ENCODE measurements at places on chromosomes 4 and X. TPM values are rescaled to one million over a fixed set of nuclear protein-coding genes. Genes with fewer than 3 reads are reported as not detected.
A peak's percentile ranks its signal among the peaks of the same experiment; 100 is the strongest.

GRCh38 chr4:121098266-121098665, 25.9 kb upstream of the NDNF start:
- no peak for DNase-seq

SPATA4 gene
- total RNA-seq = not detected

DNA sequence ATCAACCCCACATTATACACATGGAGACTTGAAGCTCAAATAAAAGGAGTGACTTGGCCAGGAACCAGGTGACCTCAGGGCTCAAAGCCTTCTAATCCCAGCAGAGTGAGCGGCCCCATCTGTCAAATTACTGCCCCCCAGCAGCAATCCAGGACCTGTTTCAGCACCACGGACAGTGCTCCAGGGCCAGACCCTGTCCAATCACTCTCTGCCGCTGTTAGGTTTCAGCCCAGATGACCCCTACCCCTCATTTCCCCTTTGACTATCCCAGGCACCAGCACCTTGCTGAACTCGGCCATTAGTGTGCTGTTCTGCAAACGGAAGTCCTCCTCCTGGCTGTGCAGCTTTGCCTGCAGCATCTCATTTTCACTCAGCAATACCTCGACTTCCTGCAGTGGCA, 5.1 kb downstream of the GRIPAP1 start:
- no peak for DNase-seq

DNA sequence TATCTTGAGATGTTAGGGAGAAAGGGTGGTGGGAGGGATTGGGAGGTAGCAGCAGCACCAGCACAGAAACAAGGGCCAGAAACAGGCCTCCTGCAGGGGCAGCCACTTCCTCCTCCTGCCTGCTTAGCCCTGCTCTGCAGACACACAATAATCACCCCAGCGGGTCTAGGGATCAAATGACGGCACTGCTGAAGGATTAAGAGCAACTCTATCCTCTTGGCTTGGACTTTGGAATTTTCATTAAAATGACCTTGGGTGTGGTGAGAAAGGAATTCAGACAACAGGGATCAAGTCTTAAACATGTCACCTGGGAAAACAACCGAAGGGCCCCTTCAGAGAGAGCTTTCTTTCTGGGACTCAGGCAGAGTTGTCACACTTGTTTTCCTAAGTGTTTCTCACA, 353.4 kb downstream of the SPRY1 start:
- DNase-seq = no peak

GRCh38 chrX:17597836-17598439, 139.4 kb upstream of the SCML1 start:
- no peak for DNase-seq

DNA sequence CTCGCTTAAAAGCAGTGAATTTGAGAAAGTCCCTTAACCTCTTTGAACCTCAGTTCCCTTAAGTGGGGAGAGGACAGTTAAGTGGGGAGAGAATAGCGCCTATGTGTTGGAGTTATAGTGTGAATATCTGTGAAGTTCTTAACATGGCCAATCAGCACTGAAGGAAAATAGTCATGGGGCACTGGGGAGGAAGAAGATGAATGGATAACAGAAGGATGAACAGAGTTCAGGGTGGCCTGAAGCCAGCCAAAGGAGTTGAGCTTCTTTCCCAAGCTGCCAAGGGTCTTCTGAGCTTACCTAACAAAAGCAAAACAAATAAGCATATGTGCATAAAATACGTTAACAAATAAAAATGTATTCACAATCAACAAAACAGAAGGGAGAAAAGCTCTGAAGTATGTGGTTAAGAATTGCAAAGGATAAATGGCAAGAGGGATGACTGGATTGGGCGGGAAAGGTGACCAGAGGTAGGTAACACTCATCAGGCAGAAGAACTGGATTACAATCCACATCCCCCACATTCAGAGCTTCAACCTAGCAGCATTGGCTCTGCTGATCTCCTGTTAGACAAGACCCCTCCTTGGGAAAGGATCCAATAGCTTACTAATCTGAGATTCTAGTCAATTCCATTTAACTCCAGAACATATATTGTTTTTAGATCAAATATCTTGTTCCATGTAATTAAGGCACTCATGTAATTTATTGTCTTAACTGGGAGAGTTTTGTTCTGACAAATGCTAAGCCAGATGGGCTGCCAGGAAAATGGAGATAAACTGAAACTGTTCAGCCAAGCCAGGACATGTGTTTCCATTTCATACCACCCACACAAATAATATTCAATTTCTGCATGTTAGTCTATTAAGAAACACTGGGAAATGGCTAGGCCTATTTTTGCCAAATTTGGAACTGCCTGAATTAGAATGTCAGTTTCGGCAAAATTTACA, 221.2 kb downstream of the LDB2 start:
- no peak for DNase-seq

IGBP1 gene
- total RNA-seq = 66.2 TPM

MID2 gene
- total RNA-seq = 20.0 TPM

GRCh38 chrX:40086569-40087335, 11.0 kb downstream of the BCOR start:
- no peak for DNase-seq

DNA sequence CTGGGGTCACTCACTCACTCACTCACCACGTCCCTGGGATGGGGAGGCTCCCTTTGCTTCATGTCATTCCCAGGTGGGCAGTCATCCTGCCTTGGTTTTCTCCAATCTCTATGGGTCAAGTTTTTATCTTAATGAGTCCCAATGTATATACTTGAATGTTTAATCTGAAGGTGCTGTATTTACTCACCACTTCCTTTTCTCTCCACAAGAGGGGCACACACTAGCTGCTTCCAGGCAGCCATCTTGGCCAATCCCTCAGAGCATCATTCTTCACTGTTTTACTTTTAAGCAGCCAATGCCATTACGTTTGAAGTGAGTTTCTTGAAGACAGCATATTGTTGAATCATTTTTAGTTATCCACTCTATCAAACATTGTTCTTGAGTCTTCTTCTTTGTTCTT, 153.4 kb upstream of the ARSJ start:
- no peak for DNase-seq

GRCh38 chr4:892780-893179, 39.3 kb downstream of the GAK start:
- no peak for DNase-seq

DNA sequence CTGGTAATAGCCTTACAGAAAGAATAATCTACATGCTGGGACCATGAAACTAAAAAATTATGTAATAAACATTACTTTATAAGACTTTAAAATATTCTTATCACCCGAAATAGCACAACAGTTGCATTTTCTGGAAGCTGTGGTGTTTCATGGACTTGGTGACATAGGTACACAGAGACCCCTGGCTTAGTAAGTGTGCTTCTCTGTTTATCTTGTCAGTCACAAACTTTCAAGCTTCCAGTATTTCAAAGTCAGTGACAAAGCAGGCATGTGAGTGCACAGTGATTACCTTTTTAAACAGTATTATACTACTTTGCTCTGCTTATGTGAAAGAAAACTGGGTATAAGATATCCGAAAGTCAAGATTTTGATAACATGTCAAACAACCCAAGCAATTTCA, 84.3 kb downstream of the PAPSS1 start:
- DNase-seq = no peak

DNA sequence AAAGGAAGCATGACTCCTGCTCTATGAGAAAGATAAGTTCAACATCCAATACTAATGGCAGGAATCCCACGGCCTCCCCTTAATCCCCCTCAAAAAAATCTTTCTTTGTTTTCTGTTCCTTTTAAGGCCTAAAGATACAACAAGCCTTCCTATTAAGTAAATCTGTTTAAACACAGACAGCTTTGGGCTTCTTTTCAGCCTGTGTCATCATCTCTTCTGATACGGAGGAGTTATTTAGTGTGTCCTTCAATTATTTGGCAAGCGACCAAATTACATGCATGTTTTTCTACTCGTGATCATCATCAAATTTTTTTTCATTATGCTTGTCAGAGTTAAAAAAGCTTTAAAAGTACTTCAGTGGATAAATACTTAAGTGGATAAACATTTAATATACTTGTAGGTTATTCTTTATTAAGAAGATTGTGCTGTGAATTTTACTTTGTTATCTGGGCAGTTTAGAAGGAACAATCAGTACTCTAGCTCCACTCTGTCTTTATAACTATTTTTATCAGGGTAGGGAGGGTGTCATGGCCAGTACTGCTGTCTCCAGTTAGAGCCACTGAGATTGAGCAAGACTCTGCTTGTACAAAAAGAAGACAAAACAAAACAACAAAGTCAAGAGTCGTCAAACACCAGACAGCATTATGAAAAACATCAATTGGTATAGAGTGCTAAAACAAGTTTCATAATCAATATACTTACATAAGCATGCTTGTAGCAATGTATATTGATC, 210.7 kb downstream of the PRR32 start:
- DNase-seq = no peak

GPR173 gene
- not detected for total RNA-seq

GRCh38 chr4:176902710-176903323, 110.1 kb upstream of the VEGFC start:
- DNase-seq = no peak

F9 gene
- not detected for total RNA-seq

DNA sequence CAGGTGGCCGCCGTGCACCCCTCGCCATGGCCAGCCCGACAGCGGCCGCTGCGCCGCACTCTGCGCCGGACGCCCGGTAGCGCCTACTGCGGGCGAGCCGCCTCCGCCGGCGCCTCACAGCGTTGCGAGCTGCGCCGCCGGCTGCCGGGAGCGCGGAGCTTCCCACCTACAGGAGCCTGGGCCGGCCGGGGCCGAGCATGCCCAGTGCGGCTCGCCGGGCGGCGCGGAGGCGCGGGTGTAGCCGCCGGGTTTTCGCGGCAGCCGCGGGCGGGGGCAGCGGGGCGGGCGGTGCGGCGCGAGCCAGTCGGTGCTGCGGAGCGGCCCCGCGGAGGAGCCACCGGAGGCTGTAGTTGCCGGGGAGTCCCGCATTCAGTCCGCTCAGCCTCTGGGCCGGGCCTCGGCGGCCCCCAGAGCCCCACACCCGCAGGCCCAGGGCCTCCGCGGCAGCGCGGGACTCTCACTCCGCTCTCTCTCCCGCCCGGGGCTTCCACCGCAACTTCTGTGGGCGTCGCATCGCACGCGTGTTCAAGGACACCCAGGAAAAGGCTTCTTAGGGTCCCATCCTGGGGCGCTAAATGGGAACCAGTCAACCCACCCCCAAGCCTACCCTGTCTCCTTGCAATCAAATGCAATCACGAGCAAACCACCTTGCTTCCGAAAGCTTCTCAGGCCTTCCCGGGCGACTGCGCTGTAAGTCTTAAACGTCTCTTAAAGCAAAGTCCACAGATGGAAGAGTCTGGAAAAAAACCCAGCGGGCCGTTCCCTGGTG, at the start of gene MFAP3L:
MFAP3L (minus strand) TSS at position 143 of the 769 bp plus-strand sequence. CDS start 20,518 bp downstream, outside the sequence.
- DNase-seq = peak; percentile 86

All from CD4-positive, alpha-beta memory T cell (primary cell).